AML-193 (cell line): ENCODE measurements at places on chromosomes 3 and 15.

- DNase-seq: no peak
Measured at GRCh38 chr3:70464876-70465275, 152.4 kb upstream of the MDFIC2 start.

DNA sequence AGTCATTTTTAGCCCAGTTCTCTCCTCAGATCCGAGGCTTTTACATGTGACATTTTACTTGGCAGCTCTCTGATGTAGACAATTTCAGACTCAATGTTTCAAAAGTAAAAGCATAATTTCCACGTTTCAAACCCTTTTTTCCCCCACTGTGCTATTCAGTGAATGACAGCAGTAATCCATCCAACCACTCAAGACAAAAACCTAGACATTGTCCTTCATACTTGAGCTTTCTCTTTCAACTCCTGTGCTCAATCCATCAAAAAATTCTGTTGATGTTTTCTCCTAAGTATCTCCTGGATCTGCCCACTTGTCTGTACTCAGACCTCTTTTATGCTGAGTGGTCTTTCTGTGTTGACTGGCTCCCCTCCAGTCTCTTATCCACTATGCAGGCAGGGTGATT lies 214.7 kb downstream of the CHL1 start:
- DNase-seq: no peak

- DNase-seq: no peak
Measured at GRCh38 chr3:49873623-49874022, 3.9 kb upstream of the CAMKV start.

- DNase-seq: no peak
Measured at GRCh38 chr3:46904303-46905212, 27.0 kb downstream of the PTH1R start.

DNA sequence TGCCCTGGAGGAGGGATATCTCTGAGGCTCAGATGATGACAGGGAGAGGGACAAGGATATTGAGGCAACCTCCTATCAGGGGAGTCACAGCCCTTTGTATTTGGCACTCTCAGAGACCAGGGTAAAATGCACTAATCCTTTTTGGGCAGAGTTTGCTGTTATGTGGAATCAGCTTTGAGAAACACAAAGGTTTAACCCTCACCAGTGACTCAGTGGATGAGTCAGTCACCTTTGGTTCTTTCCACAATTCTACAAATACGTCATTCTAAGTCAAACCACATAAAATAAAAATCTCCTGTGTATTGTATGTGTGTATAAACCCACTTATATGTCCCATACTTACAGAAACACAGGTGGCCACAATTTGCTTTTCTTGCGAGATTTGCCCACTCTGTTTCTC lies 5.1 kb downstream of the LSAMP start:
- no peak for DNase-seq

- DNase-seq: peak; percentile 42
Measured at GRCh38 chr3:174441588-174442301, 417.4 kb upstream of the NAALADL2 start.

GRCh38 chr3:192133271-192133670 lies 594.1 kb downstream of the FGF12 start:
- DNase-seq: no peak

DNA sequence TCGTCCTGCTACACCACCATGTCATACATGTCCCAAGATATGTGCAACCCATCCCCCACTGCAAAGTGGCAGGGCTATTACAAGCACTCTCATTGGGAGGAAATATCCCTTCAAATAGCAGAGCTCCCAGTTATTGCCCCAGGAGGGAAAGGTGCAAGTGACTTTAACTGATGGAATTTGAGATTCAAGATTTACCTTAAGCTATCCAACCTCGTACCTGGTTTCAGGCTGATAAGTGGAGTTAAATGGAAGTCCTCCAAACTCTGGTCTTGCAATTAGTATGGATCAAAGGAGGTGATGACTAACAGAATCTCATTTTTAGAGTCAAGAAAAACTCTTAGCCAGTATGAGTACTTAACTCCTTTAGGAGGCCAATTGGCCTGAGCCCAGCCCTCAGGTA lies 2.1 kb downstream of the SLCO2A1 start:
- no peak for DNase-seq

GRCh38 chr15:94297558-94297957 lies 66.2 kb downstream of the MCTP2 start:
- DNase-seq: peak; percentile 64

GRCh38 chr3:141368925-141369794 lies 856 bp downstream of the ZBTB38 start:
- DNase-seq: no peak
